ENCODE measurements at places on chromosomes 4 and X.

- no peak for DNase-seq
Measured at GRCh38 chr4:156778093-156778492, 193.5 kb downstream of the PDGFC start.

GRCh38 chr4:126012691-126013290, 698.0 kb downstream of the FAT4 start:
- DNase-seq: no peak

- no peak for DNase-seq
Measured at GRCh38 chr4:19883841-19884240, 367.9 kb upstream of the SLIT2 start.

GRCh38 chr4:100742045-100742444, 224.2 kb upstream of the EMCN start:
- DNase-seq: peak; percentile 39

DNA sequence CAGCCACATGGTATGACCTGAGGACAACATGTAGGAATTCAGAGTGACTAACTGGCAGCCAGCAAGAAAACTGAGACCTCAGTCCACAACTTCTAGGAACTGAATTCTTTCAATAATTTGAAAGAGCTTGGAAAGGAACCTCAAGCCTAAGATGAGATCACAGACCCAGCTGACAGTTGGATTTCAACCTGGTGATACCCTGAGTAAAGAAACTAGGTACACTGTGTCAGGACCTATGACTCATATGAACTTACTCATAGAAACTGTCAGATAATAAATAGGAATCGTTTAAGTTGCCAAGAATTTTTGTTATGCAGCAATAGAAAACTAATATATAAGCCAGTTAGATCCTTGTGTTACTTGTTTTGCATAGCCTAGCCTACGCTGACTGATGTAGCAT, 102.4 kb upstream of the DCAF12L1 start:
- DNase-seq: no peak

- no peak for DNase-seq
Measured at GRCh38 chr4:1859389-1859753, 3.4 kb upstream of the LETM1 start.

- DNase-seq: peak; percentile 89
Measured at GRCh38 chrX:107673933-107674479, 45.7 kb downstream of the PRPS1 start.

DNA sequence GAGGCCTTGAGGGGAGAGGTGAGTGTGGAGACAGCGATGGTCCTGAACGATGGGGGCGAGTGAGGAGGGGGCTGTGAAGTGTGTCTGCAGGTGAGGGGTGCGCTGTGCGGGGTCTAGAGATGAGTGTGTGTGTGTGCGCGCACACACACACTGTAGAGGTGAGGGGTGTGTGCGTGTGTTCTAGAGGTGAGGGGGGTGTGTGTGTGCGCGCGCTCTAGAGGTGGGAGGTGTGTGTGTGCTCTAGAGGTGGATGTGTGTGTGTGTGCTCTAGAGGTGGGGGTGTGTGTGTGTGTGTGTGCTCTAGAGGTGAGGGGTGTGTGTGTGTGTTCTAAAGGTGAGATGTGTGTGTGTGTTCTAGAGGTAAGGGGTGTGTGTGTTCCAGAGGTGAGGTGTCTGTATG, 574 bp downstream of the BST1 start:
- no peak for DNase-seq

- no peak for DNase-seq
Measured at GRCh38 chr4:102574317-102574716, 73.2 kb downstream of the NFKB1 start.

- no peak for DNase-seq
Measured at GRCh38 chr4:7970361-7970946, 30.8 kb upstream of the AFAP1 start.

DNA sequence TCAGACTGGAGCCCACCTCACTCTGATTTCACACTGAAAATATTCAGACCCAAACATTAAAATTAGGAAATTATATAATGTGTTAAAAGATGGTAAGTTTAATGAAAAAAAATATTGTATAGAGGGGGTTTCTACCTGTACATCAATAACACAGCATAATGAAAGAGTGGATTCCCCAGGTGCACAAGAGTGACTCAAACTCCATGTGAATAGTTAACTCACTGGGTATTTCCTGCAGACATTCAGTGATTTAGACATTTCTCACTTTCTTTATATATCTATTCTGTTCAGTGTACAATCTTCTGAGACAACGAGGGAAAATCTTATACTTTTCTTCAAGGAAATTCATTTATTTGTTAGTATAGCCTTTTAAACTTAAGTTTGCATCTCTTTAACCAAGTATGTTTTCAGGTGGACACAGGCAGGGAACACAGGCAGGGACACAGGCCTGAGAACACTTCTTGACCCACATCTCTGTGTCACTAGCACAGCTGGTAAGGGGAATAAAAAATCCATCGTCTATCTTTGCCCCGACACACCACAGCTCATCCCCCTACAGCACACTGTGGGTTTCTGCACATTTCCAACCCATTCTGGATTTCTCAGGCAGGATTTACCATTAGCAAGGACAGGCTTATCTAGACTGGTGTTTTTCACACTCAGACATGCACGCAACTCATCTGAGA, 525.5 kb upstream of the BOD1L1 start:
- no peak for DNase-seq

DNA sequence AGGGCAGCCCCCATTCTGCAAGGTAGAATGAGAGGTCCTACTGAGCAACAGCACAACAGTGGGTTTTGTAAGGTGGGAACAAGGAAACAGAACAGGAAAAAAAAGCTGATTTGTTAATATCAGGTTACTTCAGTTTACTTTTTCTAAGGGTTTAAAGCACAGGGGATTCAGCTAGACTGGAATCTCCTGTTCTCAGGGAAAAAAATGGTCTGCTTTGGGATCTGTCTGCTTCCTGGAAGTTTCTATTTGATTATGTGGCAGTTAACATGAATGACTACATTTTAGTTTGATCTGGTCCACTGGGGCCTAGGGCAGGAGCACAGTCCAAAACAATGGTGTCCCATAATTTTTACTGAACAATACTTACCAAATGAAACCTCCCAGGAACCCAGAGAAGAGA, 104.6 kb downstream of the FBXW7 start:
- DNase-seq: no peak
